Body of pancreas (tissue), 4 donors: ENCODE measurements at places on chromosomes 2 and 18.

DNA sequence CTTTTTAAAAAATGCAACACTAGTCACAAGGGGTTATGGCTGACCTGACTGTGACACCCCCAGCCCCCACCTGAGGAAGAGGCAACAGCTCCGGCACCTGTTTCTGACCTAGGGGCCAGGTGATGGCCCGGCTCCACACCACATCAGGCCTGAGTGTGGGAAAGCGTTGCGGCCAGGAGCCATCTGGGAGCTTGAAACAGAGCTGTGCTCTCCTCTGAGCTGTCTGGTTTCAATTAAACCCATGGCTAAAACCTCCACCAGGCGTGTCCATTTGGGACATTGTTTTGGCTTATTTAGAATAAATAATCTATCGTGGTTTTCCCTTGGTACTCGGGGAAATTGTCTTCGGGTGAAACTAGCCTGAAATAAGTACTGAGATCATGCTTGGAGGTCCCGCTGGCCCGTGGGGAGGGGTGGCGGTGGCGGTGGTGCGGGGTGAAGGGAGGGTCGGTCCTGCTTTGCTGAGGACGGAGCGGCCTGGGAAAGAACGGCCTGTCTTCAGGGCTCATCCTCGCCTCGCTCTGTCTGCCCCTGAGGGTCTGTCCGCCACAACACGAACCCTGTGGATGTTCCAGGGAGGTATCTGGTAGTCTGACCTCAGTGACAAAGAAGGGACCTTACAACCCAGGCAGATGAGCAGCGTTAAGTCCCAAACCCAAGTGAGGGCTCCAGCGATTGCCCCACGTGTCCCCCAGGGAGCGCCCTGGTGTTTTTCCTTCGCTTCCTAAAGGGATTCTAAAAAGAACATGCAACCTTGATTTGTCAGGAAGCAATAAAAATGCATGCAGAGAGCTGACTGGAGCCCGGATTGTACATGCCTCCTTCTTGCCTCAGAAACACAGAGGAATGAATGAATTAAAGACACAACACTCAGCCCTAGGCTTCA, 58.7 kb downstream of the IL1RL2 start:
- DNase-seq: no peak

GRCh38 chr18:26550998-26551694, 2.8 kb upstream of the KCTD1 start:
- DNase-seq: no peak

DNA sequence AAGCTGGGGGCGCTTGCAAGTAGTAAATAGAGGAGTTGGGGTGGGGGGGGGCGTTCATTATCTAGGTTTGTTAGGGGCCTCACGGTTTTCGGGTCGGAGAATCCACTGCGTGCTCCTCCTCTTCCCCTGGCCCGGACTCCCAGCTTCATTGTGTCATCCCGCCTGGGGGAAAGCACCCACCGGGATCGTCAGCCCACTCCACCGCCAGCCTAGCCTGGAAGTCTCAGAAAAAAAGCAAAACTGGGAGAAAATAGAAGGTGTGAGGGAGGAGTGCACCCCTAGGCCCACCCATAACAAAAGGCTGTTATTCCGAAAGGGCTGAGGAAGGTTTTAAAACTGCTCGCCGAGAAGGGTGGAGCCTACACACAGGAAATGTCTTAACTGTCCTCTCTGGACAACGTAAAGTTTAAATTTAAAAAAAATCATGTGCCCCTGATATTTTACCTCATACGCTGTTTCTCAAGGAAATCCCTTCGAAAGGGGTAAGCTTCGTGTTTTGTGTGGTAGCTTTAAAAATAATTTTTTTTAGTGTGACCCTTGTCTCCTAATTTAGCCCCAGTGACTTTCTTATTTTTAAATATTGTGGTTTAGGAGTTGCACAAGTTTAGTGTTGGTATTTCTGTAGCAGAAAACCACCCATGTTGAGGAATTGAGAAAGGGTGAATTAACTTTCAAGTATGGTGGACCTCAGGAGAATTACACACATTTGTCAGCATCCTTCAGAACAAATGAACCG, 104.2 kb downstream of the SPTBN1 start:
- DNase-seq: no peak

GRCh38 chr2:74107071-74107470, 40.6 kb downstream of the BOLA3 start:
- no peak for DNase-seq

GRCh38 chr2:213627054-213627710, 342.9 kb downstream of the SPAG16 start:
- no peak for DNase-seq
